ENCODE measurements at places on chromosomes 1 and 21. TPM values are rescaled to one million over a fixed set of nuclear protein-coding genes. Genes with fewer than 3 reads are reported as not detected.

- H3K27ac ChIP-seq: peak overlapping the region; percentile 96
- H3K4me1 ChIP-seq: peaks cover 11% of the 10 kb centered on the region
- H3K36me3 ChIP-seq: peaks cover 7% of the 10 kb centered on the region
- H3K4me3 ChIP-seq: peak overlapping the region; percentile 86
- H3K27me3 ChIP-seq: no peaks in the 10 kb centered on the region
- peak; percentile 38 for DNase-seq
Measured at GRCh38 chr1:219175212-219175564, 1.5 kb downstream of the LYPLAL1 start.

- peaks cover 31% of the 10 kb centered on the region for H3K36me3 ChIP-seq
- H3K4me1 ChIP-seq: peaks cover 31% of the 10 kb centered on the region
- no peaks in the 10 kb centered on the region for H3K27me3 ChIP-seq
- H3K4me3 ChIP-seq: no peak overlapping the region
Measured at GRCh38 chr1:40984066-40984465, 4.6 kb downstream of the CTPS1 start.

DNA sequence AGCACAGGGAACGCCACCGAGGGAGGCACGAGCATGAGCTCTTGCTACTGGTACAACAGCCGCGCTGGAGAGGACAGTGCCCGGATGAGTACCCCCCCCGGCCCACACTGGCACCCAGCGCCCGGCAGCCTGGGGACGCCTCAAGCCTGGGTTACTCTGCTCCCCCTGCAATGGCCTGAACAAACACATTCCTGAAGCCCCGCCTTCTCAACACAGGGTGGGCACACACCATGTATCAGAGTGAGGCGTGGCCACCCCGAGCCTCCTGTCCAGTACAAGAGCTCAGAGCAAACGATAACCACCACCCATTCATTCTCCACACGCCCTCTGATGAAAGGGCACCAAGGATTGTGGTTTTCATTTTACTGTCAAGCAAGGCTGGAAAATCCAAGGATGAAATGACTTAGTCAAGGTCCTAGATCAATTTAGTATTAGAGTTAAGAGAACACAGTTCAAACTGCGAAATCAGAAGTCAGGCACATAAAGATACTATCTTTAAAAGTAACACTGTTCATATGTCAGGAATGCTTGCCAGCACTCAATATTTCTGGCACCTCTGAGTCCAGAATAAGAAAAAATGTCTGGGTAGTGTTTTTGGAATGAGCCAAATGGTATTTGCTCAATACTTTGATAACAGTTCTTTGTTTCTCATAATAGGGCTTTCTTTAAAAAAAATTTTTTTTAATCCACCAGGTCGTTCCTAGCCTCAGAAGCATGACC is 22.0 kb downstream of the UBE2G2 start:
- no peak overlapping the region for H3K4me3 ChIP-seq
- peaks cover 36% of the 10 kb centered on the region for H3K36me3 ChIP-seq
- H3K4me1 ChIP-seq: no peaks in the 10 kb centered on the region
- no peak overlapping the region for H3K27ac ChIP-seq

The LCE1D gene
- not detected for polyA plus RNA-seq

DNA sequence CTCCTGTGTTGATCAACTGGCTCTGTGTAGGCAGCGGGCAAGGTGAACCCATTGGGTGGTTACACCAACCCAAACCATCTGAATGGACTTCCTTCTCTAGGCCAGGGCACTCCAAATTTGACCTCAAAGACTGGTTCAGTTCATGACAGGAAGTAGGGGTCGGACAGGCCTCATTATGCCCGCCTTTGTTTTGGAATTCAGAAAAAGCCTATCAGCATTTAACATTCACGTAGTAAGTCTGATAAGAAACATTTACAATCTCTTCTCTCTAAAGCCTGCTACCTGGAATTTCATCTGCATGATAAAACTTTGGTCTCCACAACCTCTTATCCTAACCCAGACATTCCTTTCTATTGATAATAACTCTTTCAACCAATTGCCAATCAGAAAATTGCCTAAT is 97.1 kb upstream of the ETV3 start:
- no peak for DNase-seq
- no peaks in the 10 kb centered on the region for H3K4me1 ChIP-seq
- H3K4me3 ChIP-seq: no peak overlapping the region

GRCh38 chr1:245153552-245154428 is 995 bp upstream of the KIF26B start:
- no peaks in the 10 kb centered on the region for H3K36me3 ChIP-seq
- no peak overlapping the region for H3K27ac ChIP-seq
- peaks cover 59% of the 10 kb centered on the region for H3K27me3 ChIP-seq
- H3K4me1 ChIP-seq: peaks cover 34% of the 10 kb centered on the region
- peak; percentile 43 for DNase-seq

DNA sequence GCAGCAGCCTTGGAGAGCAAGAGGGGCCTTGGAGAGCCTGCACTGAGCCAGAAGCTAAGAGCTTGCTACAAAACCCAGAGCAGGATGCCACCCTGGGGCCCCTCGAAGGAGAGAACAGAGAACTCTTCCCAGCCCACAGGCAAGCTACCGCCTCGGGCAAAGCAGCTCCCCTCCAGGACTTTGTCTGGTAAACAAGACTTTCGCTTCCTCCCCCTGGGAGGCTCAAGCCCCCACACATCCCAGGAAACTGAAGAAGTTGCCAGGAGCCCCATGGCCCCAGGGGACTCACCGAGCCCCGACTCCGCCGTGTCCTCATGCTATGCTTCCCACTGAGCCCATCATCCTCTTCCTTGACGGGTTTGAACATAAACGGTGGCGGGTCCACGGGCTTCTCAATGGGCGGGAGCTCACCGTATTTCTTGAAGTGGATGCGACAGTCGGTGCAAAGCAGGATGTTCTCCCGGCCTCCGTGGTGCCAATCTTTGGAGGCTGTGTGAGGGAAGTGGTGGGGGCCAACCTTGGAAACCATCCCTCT is 45.9 kb downstream of the SLC45A1 start:
- no peaks in the 10 kb centered on the region for H3K27me3 ChIP-seq
- DNase-seq: no peak
- H3K4me3 ChIP-seq: no peak overlapping the region
- H3K4me1 ChIP-seq: peaks cover 40% of the 10 kb centered on the region
- H3K27ac ChIP-seq: no peak overlapping the region
- peaks cover 71% of the 10 kb centered on the region for H3K36me3 ChIP-seq

DNA sequence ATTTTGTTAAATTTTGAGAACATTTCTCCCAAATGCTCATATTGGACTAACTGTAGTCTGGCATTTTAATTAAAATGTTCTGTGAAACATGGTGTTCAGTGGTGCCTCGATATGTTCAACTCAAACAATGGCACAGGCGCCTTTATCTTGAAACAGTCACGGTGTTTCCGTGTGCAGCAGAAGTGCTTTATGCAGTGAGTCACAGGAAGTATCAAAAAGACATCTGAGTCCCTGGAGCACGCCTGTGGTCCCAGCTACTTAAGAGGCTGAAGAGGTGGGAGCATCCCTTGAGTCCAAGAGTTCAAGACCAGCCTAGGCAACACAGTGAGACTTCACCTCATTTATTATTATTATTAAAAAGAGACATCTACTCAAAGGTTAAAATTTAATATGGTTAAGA is 52.2 kb downstream of the GREM2 start:
- no peak overlapping the region for H3K4me3 ChIP-seq
- DNase-seq: no peak
- H3K27ac ChIP-seq: no peak overlapping the region
- H3K36me3 ChIP-seq: no peaks in the 10 kb centered on the region
- peaks cover 2% of the 10 kb centered on the region for H3K4me1 ChIP-seq

The NES gene
- polyA plus RNA-seq: 1,109 TPM

- no peaks in the 10 kb centered on the region for H3K4me1 ChIP-seq
- peak; percentile 75 for DNase-seq
Measured at GRCh38 chr1:156608036-156608674, 6.9 kb upstream of the GPATCH4 start.

- no peak overlapping the region for H3K27ac ChIP-seq
- no peak overlapping the region for H3K4me3 ChIP-seq
- H3K36me3 ChIP-seq: no peaks in the 10 kb centered on the region
- H3K27me3 ChIP-seq: peaks cover 8% of the 10 kb centered on the region
- H3K4me1 ChIP-seq: peaks cover 50% of the 10 kb centered on the region
Measured at GRCh38 chr1:16173447-16174260, 17.8 kb upstream of the EPHA2 start.

The FDPS gene
- 111 TPM for polyA plus RNA-seq

- peak overlapping the region; percentile 33 for H3K27ac ChIP-seq
- H3K27me3 ChIP-seq: no peaks in the 10 kb centered on the region
- H3K4me3 ChIP-seq: no peak overlapping the region
- H3K4me1 ChIP-seq: no peaks in the 10 kb centered on the region
- peak; percentile 95 for DNase-seq
Measured at GRCh38 chr1:199002661-199003060, 363.8 kb downstream of the PTPRC start.

DNA sequence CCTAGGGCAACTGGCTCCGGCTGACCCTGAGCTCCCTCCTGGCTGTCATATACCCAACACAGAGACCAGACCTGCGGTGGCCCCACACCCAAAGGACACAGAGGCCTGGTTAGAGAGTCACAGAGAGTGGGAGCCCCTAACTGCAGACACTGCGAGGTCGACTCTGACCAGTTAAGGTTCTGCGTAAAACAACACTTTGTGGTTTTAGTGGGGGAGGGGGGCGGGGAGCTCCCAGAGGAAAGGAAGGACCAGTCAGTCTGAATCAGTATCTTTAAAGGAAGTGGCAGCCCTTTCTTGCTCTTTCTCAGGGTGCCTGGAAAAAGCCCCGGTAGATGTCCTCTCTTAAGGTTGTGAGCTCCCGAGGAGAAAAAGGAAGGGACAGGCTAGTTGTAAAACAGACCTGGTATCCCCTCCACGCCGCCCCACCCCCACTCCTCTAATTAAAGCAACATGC is 2.4 kb downstream of the SSBP3 start:
- DNase-seq: no peak
- H3K36me3 ChIP-seq: peaks cover 51% of the 10 kb centered on the region
- peak overlapping the region; percentile 73 for H3K4me3 ChIP-seq
- H3K27ac ChIP-seq: no peak overlapping the region

DNA sequence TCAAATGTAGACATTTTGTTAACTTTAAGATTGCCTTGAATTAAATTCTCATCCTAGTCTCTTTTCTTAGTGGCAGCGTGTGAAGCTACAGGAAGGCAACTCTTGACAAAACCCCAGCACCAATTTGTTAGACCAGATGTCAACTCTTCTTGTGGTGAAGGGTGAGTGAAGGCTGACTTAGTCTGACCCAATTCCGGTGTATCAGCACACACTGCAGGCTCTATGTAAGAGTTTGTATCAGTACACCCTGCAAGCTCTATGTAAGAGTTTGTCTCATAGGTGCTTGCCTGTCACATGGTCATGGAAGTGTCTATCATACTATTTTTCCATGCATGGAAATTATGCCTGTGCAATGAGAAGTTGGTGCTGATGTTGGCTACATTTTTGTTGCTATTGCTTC is 16.8 kb downstream of the CR2 start:
- H3K27me3 ChIP-seq: no peaks in the 10 kb centered on the region
- H3K36me3 ChIP-seq: no peaks in the 10 kb centered on the region
- no peak overlapping the region for H3K27ac ChIP-seq
- no peaks in the 10 kb centered on the region for H3K4me1 ChIP-seq

The MTARC1 gene
- polyA plus RNA-seq: 9.3 TPM

The MARCKSL1 gene
- 210 TPM for polyA plus RNA-seq

GRCh38 chr21:46554431-46555224 is 50.3 kb downstream of the S100B start:
- no peaks in the 10 kb centered on the region for H3K27me3 ChIP-seq
- no peak overlapping the region for H3K27ac ChIP-seq
- H3K4me3 ChIP-seq: no peak overlapping the region
- peaks cover 72% of the 10 kb centered on the region for H3K36me3 ChIP-seq
- no peaks in the 10 kb centered on the region for H3K4me1 ChIP-seq
- no peak for DNase-seq

GRCh38 chr1:25914074-25914995 is 8.1 kb upstream of the STMN1 start:
- peak overlapping the region; percentile 48 for H3K27ac ChIP-seq
- H3K36me3 ChIP-seq: no peaks in the 10 kb centered on the region
- H3K27me3 ChIP-seq: no peaks in the 10 kb centered on the region
- peaks cover 18% of the 10 kb centered on the region for H3K4me1 ChIP-seq
- no peak for DNase-seq

- no peaks in the 10 kb centered on the region for H3K27me3 ChIP-seq
- no peak for DNase-seq
- no peak overlapping the region for H3K27ac ChIP-seq
- no peaks in the 10 kb centered on the region for H3K4me1 ChIP-seq
Measured at GRCh38 chr1:241624935-241625334, 15.2 kb downstream of the CHML start.

The ATP6V1G3 gene
- polyA plus RNA-seq: not detected

The TPM3 gene
- polyA plus RNA-seq: 475 TPM

- no peaks in the 10 kb centered on the region for H3K27me3 ChIP-seq
- H3K36me3 ChIP-seq: no peaks in the 10 kb centered on the region
- H3K27ac ChIP-seq: no peak overlapping the region
- no peaks in the 10 kb centered on the region for H3K4me1 ChIP-seq
Measured at GRCh38 chr1:243977094-243977493, 74.0 kb upstream of the ZBTB18 start.

- DNase-seq: no peak
- no peaks in the 10 kb centered on the region for H3K4me1 ChIP-seq
- H3K27me3 ChIP-seq: peaks cover 1% of the 10 kb centered on the region
- no peaks in the 10 kb centered on the region for H3K36me3 ChIP-seq
- no peak overlapping the region for H3K4me3 ChIP-seq
- H3K27ac ChIP-seq: no peak overlapping the region
Measured at GRCh38 chr1:50172299-50172698, 63.6 kb downstream of the ELAVL4 start.

The VWA5B1 gene
- 0.26 TPM for polyA plus RNA-seq

GRCh38 chr1:165823552-165824268 is 3.7 kb upstream of the UCK2 start:
- DNase-seq: no peak
- no peaks in the 10 kb centered on the region for H3K27me3 ChIP-seq
- peaks cover 6% of the 10 kb centered on the region for H3K4me1 ChIP-seq
- no peaks in the 10 kb centered on the region for H3K36me3 ChIP-seq
- no peak overlapping the region for H3K4me3 ChIP-seq
- H3K27ac ChIP-seq: no peak overlapping the region

GRCh38 chr1:94537254-94537653 is 4.3 kb downstream of the F3 start:
- H3K4me1 ChIP-seq: peaks cover 12% of the 10 kb centered on the region
- DNase-seq: no peak
- H3K27ac ChIP-seq: no peak overlapping the region
- H3K36me3 ChIP-seq: peaks cover 9% of the 10 kb centered on the region

The SAMD11 gene
- polyA plus RNA-seq: 2.7 TPM

GRCh38 chr1:42783092-42783491 is 1.7 kb upstream of the TMEM269 start:
- no peak overlapping the region for H3K4me3 ChIP-seq
- H3K27me3 ChIP-seq: no peaks in the 10 kb centered on the region
- H3K36me3 ChIP-seq: peaks cover 13% of the 10 kb centered on the region
- DNase-seq: no peak
- H3K27ac ChIP-seq: no peak overlapping the region
- peaks cover 15% of the 10 kb centered on the region for H3K4me1 ChIP-seq

The C1QB gene
- polyA plus RNA-seq: 19.4 TPM

The SH2D1B gene
- polyA plus RNA-seq: 0.33 TPM

GRCh38 chr1:223715604-223716172 is 3.3 kb downstream of the CAPN2 start:
- no peak for DNase-seq
- H3K36me3 ChIP-seq: peaks cover 45% of the 10 kb centered on the region
- H3K4me3 ChIP-seq: no peak overlapping the region

DNA sequence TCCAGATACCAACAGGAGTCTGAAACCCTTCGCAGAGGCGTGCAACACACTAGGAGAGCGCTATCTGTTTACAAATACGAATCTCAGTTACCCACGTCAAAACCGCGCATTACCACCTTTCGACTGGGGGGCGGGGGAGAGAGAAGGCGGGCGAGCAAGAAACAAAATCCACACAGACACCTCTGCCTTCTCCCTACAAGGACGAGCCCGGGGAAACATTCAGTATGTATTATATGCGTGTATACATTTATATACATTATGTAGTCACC is 722 bp downstream of the TUT4 start:
- H3K4me1 ChIP-seq: peaks cover 15% of the 10 kb centered on the region
- peak overlapping the region; percentile 85 for H3K4me3 ChIP-seq
- no peaks in the 10 kb centered on the region for H3K36me3 ChIP-seq
- H3K27ac ChIP-seq: peak overlapping the region; percentile 95

The ABCA4 gene
- polyA plus RNA-seq: 0.49 TPM

All from muscle of leg (tissue), 16 donors.